ENCODE measurements at places on chromosomes 13 and 19.

DNA sequence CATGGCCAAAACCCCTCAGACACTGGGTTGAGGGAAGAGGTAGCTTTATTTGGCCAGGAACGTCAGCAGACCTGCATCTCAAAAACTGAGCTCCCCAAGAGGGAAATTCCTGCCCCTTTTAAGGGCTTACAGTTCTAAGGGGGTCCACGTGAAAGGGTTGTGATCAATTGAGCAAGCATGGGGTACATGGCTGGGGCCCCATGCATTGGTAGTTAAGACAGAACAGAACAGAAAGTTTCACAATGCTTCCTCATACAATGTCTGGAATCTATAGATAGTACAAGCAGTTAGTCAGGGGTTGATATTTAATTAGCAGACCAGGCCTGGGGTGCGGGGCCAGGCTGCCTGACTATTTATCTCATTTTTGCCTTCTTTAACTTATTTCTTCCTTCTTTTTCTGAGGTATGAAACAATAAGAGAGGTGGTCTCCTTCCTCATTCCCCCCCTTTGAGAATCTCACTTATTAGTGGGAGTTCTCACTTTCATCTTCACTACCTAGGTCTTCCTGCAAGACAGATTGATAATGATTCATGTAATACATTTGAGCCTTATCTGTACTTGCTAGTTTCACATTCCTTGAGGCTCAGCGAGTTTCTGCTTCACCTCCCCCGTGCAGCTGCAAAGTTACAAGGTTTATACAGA lies 84.8 kb downstream of the SLC25A15 start:
- DNase-seq: no peak

DNA sequence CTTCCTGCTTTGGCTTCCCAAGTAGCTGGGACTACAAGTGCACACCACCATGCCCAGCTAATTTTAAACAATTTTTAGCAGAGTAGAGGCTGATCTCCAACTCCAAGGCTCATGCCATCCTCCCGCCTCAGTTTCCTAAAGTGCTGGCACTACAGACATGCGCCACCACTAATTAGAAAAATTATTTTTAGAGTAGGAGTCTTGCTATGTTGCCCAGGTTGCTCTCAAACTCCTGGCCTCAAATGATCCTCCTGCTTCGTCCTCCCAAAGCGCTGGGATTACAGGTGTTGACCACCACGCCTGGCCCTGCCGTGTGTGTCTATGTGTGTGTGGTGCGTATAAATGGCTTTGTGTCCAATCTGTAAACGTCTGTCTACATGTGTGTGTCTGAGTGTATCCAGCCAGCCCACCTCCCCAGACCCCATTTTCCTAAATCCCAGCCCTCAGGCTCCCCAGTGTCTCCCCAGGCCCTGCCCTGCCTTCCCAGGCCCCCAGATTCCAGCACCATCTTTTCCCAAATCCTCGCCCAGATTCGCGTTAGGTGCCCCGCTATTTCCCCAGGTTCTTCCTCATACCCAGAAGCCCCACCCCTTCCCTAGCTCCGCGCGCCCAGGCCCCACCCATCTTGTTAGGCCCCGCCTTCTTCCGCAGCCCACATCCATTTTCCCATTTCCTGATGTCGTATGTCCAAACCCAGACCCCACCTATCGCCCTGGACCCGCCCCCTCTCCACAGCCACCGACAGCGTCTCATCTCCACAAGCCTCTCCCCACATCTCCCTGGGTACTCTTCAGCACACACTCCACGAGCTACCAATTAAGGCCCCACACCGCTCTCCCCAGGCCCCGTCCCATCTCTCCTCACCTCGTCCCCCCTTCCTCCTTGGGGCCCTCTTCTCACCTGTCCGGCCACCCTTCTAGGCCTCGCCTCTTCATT lies 24.9 kb downstream of the SLC8A2 start:
- peak; percentile 91 for DNase-seq

- DNase-seq: no peak
These were observed 86.9 kb downstream of the FOXO1 start for GRCh38 chr13:40579535-40579934.

DNA sequence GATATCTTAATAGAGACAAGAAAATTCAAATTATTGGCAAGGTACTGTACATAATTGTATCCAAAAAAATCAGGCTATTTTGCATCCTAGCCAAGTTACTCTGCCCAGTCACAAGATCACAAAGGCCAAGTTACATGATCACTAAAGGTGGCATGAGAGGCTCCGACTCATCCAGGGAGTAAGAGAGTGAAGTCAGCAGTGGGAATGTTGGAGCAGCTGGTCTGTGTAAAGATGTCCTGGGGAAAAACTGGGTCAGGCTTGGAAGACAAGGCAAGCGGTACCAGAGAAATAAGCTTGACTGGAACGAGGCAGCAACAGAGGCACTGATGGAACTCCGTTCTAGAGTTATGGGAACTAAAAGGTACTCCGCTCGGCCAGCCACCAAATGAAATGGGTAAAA lies 50.2 kb upstream of the PSG2 start:
- DNase-seq: no peak

- DNase-seq: no peak
These were observed 41.8 kb upstream of the UBAC2 start for GRCh38 chr13:99158846-99159245.

DNA sequence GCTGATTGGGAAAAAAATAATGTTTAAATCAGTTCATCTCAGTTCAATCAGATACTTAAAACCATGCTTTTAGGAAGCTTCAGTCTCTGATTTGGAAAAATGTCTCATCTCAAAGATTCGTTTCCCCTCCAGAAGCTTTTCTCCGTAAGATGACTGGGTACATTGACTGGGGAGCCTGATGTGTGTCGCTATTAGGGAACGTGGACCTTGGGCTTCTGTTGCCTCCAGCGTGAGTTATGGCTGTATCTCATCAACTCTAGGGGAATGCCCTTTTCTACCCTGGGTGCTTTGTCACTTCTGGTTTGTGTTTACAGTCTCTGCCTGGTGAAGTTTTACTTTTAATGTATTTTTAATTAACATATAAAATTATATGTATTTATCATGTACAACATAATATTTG lies 635.5 kb upstream of the GPC6 start:
- DNase-seq: no peak
